Stimulated activated effector memory CD8-positive, alpha-beta T cell treated with anti-CD3 and anti-CD28 coated beads, Interleukin-12 subunit alpha, Interleukin-12 subunit beta, amount 100 ng/mL, for 72 hours (primary cell): ENCODE measurements at places on chromosomes 6 and 20.

GRCh38 chr6:33960345-33961313 lies 156.8 kb upstream of the MLN start:
- no peak for DNase-seq

- no peak for DNase-seq
These were observed 8.9 kb downstream of the TIAM2 start for GRCh38 chr6:155004017-155004416.

DNA sequence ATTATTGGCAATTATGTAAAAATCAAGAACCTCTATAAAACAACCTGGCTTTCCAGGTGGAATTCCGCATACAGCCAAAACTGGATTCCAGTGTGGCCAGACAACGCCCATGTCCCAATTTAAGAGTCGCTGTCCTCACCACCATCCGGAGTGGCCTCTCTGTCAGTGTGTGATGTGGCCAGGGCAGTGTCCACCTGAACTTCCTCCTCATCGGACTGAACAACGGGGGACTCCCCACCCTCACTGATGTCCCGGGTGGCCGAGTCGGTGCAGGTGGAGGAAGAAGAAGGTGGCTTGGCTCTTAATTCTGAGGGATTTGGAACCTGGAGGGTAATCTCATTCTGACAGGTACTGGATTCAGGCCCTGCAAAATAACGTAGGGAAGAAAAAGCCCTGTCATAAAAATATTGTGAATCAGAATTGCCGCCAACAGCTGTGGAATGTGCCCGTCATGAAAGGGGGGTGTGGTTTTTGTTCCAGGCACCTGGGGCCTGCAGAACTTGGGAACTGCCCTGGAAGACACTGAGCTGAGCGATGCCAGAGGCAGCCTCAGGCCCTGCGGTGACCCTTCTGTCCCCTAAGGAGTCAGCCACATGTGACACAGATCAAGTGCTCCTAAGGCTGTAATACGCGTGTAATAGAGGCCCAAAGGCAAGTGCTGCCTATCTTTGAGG lies 139.8 kb downstream of the DTNBP1 start:
- no peak for DNase-seq

- DNase-seq, result no peak
These were observed 55.6 kb upstream of the HLA-A start for GRCh38 chr6:29886701-29887100.

- DNase-seq, result no peak
These were observed 5.8 kb upstream of the ATXN1 start for GRCh38 chr6:16766836-16767745.

DNA sequence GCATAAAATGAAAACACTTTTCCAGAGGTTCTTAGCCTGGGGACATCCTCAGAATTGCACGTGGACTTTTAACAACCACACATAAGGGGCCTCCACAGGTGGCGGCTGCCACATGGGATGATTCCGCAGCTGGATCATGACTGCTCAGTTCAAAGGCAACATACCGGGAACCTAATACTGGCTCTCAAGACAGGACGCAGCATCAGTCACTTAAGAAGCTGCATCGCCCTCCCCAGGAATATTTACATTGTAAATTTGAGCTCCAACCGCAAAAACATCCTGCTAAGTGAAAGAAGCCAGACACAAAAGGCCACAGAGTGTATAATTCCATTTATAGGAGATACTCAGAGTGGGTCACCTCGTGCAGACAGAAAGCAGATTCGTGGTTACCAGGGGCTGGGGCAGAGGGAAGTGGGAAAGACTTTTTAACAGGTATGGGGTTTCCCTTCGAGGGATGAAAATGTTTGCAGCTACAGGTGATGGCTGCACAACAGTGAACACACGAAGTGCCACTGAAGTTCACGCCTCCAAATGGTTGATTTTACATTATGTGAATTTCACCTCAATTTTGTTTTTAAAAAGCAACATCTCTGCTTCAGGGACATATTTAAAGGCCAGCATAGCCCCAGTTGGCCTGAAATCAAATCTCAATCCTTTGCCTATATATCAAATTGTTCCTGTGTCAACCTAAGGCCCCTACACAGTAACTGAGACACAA lies 141.5 kb downstream of the BMP7 start:
- DNase-seq, result no peak

- DNase-seq, result no peak
These were observed 21.2 kb downstream of the ATXN1 start for GRCh38 chr6:16740097-16740496.

DNA sequence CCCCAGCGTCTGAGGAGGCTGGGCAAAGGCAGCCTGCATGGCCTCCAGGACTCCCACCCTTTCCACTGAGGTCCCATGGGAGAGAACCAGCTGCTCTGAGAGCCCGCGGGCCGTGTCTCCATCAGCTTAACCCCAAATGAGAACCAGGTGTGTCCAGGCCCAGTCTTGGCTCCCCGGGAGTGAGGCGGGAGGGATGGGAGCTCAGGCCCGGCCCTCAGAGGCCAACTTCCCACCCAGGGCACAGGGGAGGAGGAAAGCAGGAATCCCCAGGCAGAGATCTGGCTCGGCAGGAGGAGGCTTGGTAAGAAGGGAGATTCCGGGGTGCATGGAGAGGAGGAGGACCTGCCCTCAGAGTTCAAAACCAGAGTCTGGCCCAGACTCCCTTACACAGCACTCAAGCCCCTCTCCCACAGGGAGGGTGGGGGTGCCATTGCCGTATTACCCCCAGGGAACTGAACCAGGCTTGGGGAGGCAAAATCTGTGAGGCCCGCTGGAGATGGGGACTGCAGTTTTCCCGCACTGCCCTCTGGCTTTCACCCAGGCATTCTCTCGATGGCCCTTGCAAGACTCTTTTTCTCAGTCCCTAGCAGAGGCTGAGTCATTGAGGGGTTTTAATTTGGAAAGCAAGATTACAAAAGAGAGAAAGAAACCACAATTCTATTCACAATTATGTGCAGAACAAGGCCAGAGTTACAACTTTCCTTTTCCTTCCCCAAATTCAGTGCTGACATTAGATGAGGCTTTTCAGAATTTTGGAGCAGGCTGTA lies 17.1 kb downstream of the FOXF2 start:
- DNase-seq, result no peak

GRCh38 chr20:25055711-25056495 lies 2.0 kb downstream of the ACSS1 start:
- DNase-seq, result no peak

DNA sequence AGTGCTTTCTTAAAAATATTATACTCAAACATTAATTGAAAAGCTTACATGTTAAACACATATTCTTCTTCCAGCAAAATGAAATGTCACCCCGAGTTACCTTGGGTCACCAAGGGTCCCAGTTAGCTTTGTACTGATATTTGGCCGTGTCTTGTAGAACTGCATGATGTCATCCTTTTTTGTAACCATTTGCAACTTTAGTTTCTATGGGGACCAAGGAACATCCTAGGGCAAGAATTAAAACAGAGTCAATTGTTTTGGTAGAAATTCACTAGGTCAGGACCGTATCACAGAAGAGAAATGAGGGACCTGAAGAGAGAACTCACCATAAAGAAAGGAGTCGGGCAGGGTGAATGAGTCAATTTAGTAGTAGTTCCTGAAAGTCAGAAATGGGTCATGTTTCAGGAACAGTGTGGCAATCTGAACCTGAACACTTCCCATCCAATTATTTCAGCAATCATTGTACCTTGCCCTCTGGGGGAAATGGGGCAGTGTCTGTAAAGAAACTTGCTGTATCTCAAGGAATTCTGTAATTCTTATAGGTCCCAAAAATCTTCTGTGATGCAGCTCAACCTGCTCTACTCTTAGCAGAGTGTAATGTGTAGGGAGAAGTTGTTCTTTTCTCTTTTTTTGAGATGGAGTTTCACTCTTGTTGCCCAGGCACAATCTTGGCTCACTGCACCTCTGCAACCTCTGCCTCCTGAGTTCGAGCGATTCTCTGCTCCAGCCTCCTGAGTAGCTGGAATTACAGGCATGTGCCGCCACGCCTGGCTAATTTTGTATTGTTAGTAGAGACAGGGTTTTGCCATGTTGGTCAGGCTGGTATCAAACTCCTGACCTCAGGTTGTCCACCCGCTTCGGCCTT lies 5.3 kb upstream of the AKAP7 start:
- no peak for DNase-seq

DNA sequence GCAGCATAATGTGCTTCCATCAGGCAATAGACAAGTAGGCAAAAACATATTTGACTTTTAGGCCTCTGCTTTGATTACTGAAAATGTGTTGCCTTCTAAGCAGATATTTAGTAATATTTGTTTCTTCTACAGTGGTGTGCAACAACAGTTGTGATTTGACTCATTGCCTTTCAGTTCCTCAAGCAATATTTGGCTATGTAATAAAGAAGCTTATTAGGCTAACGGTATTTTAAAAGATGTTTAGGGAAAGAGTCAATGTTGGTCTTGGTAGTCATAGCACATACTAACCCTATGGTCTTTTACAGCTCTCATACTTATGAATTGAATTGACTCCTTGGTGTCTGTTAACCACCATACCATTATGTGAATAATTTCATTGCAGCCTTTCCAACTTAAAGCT lies 124.1 kb downstream of the GRIK2 start:
- no peak for DNase-seq

DNA sequence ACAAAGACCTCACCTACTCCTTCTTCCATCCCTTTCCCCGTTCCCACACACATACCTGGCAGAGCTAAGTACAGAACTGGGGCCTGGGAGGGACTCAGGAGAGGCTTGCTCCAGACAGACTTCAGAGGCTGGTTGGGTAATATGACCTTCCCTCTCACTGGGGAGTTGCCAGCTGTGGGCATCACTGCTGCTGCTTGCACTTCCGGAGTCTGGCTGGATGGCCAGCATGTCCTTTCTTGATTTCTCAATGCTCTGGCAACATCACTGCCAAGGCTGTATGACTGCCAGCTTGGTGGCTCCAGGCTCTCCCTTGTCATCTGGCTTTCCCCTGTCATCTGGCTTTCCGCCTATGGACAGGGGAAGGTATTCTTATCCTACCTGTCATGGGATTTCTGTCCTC lies 47.8 kb downstream of the CDH22 start:
- DNase-seq, result no peak

DNA sequence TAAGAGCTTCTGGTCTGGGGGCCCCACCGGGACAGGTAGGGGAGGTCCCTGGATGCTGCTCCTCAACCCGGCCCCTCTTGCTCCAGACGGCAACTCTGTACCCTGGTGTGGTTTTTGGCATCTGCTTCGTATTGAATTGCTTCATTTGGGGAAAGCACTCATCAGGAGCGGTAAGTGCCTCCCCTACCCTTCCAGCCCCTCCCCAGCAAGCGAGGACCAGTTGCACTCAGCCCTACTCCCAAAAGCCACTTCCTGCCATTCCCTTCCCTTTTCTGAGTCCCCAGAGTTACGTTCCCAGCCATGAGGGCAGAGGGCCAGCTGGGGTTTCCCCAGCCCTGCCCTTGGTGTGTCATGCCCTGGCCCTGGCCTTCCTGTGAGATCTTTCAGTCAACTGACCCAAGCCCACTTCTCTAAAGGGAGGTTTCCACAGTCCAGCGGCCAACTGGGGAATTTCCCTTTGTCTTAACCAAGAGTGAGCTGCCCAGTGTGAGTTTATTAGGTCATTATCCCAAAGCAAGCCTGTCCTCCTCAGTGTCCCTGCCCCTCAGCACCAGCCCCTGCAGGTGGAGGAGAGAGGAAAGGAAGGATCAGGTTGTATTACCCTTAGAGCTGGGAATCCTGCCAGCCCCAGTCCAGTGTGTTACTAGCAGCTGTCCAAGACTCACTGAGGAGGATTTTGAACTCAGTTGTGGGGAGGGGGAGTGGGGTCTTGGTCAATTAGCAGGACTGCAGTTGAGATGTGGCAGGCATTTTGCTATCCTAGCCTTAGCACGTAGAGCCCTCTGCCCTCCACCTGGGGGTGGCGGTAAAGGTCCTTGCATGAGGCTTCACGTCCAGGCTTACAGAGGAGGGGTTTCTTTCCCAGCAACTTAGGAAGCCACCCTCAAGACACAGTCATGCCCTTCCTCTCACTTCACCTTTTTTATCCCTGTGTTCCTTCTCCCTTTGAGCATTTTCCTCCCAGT lies 45.8 kb downstream of the TM9SF4 start:
- DNase-seq, result no peak

GRCh38 chr20:4952229-4952628 lies 49.1 kb downstream of the SLC23A2 start:
- no peak for DNase-seq
